ENCODE measurements at places on chromosomes 12 and 14. TPM values are rescaled to one million over a fixed set of nuclear protein-coding genes. Genes with fewer than 3 reads are reported as not detected.
A peak's percentile ranks its signal among the peaks of the same experiment; 100 is the strongest.

- DNase-seq, result no peak
Observed at GRCh38 chr12:124289634-124290600, 5.0 kb upstream of the RFLNA start.

SLC41A2 gene
- 3.7 TPM for polyA plus RNA-seq

FNTB gene
- 22.2 TPM for polyA plus RNA-seq

DNA sequence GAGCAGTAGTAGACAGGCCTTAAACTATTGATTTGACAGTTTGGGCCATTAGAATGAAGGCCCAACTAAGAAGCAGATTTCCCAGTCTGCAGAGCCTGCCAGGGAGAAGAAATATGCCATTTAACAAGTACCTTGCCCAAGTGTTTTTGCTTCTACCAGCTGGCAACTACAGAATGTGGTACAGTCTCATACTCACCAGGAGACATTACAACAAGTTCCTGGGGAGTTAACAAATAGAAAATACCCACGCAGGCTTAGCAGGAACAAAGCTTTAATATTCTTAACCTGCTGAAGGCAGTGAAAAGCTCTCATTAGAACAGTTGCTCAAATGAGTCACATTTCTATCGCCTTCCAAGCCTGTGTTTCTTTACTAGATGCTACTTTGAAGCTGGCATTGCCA is 241.0 kb downstream of the TMEM117 start:
- DNase-seq, result no peak

NPAS3 gene
- polyA plus RNA-seq, result 5.1 TPM

- no peak for DNase-seq
Observed at GRCh38 chr12:18108611-18109010, 18.6 kb upstream of the RERGL start.

RIMBP2 gene
- polyA plus RNA-seq, result 0.83 TPM

- DNase-seq, result no peak
Observed at GRCh38 chr12:110563702-110564470, 19.2 kb downstream of the PPTC7 start.

GRCh38 chr14:99249389-99249788 is 22.6 kb downstream of the BCL11B start:
- no peak for DNase-seq

DNA sequence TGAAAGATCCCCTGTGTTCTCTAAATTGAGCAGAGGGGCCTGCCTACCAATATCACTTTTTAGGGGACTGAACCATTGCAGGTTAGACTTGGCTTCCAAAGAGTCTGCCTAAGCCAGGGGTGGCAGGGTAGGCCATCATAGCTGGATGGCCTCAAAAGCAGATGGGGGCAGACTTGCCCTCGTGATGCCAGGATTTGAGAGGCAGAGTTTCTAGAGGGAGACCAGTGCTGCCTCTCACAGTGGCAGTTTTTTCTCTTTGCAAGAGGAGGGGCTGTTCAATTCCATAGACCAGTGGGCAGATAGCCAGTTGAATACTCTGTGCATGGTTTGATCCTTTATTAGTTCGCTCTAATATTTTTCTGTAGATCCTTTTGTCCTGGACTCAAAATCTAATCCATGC is 23.8 kb upstream of the SMCO2 start:
- no peak for DNase-seq

PTPN6 gene
- polyA plus RNA-seq, result 7.5 TPM

GRCh38 chr12:54786081-54786480 is 68.2 kb upstream of the MUCL1 start:
- no peak for DNase-seq

DNA sequence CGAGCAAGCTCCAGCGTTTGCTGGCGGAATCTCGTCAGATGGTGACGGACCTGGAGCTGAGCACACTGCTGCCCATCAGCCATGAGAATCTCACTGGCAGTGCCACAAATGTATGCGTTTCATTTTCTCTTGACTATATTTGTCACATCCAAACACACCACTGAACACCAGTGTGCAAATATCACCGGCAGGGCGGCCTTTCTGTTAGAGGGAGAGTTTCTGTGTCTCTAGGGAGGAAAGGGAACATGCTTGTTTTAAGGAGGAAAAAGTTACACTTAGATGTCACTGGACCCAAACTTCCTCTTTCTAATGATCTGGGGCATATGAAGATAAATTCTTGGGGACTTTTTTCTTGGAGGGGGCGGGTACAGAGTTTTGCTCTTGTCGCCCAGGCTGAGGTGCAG is 21.9 kb upstream of the HIP1R start:
- DNase-seq, result no peak

DNA sequence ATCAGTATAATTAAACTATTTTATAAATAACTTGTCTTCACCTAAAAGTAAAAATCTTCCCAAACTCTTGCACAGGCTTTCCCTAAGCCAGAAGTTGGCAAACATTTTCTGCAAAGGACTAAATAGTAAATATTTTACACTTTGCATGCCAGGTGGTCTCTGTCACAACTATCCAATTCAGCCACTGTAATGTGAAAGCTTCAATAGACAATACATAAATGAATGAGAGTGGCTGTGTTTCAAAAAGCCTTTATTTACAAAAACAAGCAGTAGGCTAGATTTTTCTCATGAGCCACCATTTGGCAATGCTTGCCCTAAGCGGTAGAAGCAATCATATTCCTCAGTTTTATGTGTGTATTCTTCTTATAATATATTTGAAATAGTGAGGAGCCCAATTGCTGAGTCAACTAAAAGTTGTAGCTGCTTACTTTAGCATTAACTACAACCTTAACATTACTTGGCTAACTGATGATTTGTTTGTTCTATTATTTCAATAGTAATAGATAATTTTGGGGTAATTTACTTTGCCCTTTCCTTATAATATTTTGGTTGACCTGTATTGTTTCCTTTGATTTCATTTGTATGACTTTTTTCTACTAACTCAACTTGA is 236.0 kb upstream of the SYT1 start:
- DNase-seq, result no peak

GRCh38 chr14:53019406-53019805 is 68.6 kb upstream of the FERMT2 start:
- no peak for DNase-seq

- DNase-seq, result peak; percentile 59
Observed at GRCh38 chr12:2959505-2960389, 550 bp downstream of the TEAD4 start.

- peak; percentile 45 for DNase-seq
Observed at GRCh38 chr12:11718768-11719253, 69.3 kb downstream of the ETV6 start.

GRCh38 chr12:80655751-80656150 is 51.7 kb upstream of the MYF6 start:
- DNase-seq, result no peak

CLEC6A gene
- polyA plus RNA-seq, result not detected

GRCh38 chr12:121668750-121669520 is 519 bp downstream of the MORN3 start:
- DNase-seq, result no peak

DNA sequence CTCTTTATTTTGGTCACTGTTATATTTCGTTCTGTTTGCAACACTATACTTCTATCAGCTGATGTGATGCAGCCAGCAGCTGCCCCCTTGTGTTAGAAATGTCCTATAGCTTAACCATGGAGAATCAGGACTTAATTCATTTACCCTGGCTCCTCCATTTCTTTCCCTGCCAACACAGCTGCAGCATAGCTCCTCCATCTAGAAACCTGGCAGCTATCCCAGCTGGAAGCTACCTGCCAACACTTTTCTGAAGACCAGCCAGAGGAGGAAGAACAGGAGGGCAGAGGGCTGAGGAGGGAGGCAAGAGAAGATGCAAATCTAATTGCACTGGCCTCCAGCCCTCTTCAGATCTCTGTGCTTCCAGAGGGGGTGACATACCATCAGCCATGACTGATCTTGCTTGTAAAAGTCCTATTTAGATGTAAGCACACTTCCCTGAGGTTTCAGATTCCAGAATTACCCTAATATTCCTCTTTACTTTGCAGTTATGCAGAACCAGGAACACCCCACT is 156.8 kb upstream of the TMEM260 start:
- peak; percentile 83 for DNase-seq

NINJ2 gene
- polyA plus RNA-seq, result 4.4 TPM

GRCh38 chr12:52649066-52649465 is 2.9 kb downstream of the KRT2 start:
- DNase-seq, result no peak

DNA sequence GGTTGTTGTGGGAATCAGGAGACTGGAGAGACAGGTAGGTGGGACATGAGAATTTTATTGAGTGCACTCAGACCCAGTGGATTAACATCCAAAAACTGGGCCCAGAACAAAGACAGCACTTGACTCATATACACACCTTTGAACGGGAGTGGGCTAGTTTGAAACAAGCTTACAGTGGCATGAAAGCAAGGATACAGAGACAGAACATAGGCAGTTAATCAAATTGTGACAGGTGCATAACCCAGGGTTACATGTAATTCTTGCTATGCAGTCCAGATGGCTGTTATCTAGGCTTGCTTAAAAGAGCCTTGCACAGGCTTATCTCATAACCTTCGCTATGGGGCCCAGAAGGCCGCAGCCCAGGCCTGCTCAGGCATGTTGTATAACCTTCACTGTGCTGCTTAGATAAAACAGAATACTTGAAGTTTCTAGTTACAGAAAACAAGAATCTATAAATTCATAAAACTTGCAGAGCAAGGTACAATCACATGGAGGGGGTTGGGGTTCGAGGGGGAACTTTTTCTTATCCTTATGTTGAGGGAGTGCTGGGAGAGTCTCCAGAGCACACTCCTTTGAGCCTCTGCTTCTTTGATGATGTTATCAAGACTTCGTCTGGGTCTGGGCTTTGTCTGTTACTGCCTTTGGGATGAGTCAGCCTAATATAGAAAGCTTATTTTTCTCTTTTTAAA is 81.7 kb downstream of the TNFAIP2 start:
- no peak for DNase-seq

KICS2 gene
- 3.3 TPM for polyA plus RNA-seq

ATL1 gene
- 6.1 TPM for polyA plus RNA-seq

DNA sequence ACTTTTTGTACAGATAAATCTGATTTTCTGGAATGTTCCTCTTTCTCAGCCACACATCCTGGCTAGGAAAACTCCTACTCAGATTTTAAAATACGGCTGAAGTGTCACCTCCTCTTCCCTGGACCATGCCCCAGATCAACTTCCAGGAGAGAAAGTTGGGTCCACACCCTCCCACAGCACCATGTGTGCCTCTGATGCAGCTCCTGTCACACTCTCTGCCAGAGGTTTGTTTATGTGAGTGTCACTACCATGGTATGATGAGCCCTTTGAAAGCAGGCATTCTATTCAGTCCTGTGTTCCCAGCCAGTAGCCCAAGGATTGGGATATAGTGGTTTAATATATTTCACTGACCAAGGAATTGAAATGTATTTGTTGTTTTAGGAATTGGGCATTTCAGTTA is 287.2 kb upstream of the ATP2B1 start:
- DNase-seq, result no peak

PRPH gene
- polyA plus RNA-seq, result 1.2 TPM

AKAP5 gene
- polyA plus RNA-seq, result 0.71 TPM

DNA sequence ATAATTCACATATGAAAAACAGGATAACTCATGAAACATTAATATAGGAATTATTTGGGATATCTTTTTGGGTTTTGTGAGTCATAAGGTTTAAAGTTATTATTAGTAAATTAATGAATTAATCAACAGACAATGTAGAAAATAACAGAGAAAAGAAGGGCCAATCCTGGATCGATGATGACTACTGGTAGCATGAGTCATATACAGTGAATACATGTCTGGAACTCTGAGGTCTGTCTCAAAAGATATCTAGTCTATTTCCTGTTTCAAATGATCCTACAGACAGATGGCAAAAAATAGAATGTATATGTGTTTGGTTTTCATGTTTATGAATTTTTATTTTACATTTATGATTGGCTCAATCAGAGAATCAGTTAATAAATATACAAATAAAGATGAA is 86.4 kb upstream of the RTL1 start:
- no peak for DNase-seq

GRCh38 chr12:123494124-123494851 is 36.3 kb downstream of the SNRNP35 start:
- no peak for DNase-seq

DNA sequence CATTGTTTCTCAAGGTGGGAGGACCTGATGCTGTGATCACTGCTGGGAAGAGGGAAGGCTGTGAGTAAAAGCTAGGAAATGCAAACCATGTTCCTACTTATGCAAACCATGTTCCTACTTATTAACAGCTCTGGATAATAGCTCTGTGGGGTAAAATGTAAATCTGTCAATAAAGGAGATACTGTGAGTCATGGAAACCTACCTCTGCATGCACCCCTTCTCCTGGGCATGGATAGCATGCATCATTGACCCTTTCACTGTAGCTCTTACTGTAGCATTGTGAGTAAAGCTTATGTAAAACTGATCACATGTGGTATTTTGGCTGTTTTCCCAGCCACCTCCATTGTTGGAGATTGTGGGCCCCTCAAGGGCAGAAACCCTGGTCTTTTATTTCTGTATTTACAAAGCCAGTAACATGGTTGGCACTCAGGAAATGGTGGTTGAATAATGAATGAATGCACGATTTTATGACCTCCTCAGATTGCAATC is 253.7 kb downstream of the GRIN2B start:
- no peak for DNase-seq

PLCZ1 gene
- not detected for polyA plus RNA-seq

- DNase-seq, result no peak
Observed at GRCh38 chr14:89214221-89214965, 202.6 kb downstream of the FOXN3 start.

SLCO1A2 gene
- 0.15 TPM for polyA plus RNA-seq
